ENCODE measurements at places on chromosomes 6 and 20.

DNA sequence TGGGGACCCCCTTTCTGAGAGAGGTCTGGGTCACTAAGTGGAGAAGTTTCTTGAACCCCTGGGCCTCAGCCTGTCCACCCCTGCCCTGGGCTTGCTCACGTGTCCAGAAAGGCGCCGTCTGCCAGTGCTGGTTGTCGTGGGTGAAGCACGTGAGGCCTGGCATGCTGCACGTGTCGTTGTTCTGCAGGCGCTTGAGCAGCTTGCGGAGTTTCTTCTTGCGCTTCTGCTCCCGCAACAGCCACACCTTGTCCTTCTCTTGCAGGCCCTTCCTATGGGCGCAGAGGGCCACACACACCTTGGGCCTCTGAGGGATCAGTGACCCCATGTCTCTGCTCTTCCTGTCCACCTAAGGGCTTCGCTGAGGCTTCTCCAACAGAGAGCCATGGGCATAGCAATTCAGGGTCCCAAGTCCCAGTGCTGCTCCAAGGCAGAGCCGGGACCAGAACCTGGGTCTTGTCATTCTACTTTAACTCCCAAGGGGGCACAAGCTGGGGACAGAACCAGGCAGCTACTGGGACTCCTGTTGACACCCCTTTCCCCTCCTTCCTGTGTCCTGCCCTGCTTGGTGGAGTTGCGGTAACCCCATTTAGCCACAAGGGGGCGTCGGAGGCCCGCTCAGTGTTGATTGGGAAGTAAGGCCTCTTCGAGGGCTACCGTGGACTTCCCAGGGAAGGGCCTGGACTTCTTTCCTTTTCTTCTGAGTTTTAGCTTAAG is 121.8 kb downstream of the SULF2 start:
- DNase-seq, result peak; percentile 44

DNA sequence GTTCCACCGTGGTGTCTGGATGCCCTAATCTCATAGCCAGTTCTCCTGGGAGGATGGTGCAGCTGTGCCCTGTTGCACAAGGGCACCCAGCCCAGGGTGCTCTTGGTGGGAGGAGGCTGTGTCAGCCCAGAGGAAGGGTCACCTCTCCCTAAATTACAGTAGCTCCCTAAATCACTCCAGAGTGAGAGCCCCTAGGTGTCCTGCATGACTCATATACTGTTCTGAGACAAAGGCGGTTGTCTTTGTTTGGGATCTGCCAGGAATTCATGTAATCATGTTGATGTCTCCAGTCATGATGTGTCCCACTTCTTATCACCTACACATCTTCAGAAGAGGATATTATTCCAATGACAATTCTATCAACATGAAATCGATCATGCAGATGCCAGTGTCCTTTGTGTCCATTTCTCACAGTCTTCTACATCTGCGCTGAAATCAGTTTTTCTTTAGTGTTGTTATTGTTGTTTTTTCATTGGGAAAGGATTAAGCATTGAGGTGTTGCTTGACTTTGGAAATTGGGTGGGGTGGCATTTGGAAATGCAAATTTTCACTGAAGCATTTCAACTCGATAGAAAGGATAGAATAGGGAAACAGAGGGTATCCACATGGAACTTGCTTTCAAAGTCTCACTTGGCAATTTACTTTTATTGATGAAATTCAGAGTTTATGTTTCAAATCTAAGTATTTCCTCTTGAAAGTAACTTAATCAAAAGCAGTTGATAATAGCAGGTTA is 19.5 kb downstream of the PERP start:
- no peak for DNase-seq

GRCh38 chr6:89257346-89257745 is 40.2 kb upstream of the GABRR1 start:
- no peak for DNase-seq

GRCh38 chr20:47032933-47033578 is 138.4 kb downstream of the EYA2 start:
- no peak for DNase-seq

- DNase-seq, result no peak
Observed at GRCh38 chr6:119736296-119737021, 386.9 kb upstream of the MAN1A1 start.

DNA sequence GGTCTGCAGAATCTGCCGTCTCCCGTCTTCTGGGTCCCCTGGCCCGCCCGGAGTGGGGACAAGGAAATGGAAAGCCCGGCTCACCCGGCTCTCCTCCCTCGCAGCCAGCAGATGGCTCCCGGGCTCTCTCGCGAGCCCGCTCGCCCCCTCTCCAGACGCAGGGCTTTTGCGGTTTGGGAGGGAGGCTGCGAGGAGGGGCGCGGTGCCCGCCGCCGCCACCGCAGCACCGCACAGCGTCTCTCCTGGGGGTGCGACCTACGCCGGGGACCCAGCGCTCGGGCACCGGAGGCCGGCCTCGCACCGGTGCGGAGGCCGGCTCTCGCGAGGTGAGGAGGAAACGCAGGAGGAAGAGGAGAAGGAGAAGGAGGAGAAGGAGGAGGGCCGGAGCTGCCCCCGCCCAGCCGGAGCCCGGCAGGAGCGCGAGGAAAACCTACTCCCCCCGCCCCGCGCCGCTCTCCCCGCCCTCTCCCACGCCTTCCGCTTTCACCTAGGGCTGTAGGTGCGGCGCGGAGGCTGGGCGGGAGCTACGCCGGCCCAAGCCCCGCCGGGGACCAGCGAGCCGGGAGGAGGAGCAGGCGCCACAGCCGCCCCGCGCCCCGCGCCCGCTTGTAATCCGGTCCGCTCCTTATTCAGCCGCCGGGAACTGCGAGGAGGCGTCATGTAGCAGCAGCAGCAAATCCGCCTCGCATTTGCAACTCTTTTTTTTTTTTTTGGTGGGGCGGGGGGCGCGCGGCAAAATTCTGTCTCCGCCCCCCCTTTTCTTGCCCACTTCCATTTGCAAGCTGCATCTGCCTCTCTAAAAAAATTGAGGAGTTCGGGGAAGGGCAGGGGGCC is at the start of gene CARMIL1:
Gene CARMIL1, plus strand, starts transcription at position 461 of the 834 bp plus-strand sequence. CDS start 422 bp downstream, outside the sequence.
- DNase-seq, result peak; percentile 39

Data from stimulated activated CD8-positive, alpha-beta memory T cell treated with anti-CD3 and anti-CD28 coated beads, Interleukin-4, amount 100 ng/mL, for 1 hour (primary cell).